CD8-positive, alpha-beta memory T cell (primary cell): ENCODE measurements at places on chromosomes 2 and 18. TPM values are rescaled to one million over a fixed set of nuclear protein-coding genes. Genes with fewer than 3 reads are reported as not detected.

DNA sequence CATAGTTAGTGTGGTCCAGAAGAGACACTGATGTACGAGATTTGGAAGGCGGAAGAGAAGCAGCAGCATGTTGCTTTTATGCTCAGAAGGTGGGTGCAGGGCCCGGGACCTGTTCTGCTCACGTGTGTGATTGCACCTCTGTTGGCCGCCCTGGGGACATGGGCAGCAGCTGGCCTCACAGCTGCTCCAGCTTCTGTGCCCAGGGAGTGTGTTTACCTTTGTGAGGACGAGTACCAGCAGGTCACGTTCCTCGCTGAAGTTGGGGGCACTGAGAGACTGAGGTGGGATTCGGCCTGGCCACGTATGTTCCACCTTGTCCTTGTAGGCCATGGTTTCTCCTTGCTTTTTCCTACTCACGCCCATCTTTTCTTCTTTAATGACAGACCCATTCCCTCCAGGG, 86.3 kb downstream of the PMAIP1 start:
- no peak for DNase-seq
- no peak overlapping the region for H3K4me3 ChIP-seq
- H3K4me1 ChIP-seq: no peaks in the 10 kb centered on the region
- H3K27ac ChIP-seq: no peak overlapping the region

Gene PJVK
- 1.5 TPM for total RNA-seq

- no peaks in the 10 kb centered on the region for H3K36me3 ChIP-seq
- no peaks in the 10 kb centered on the region for H3K27me3 ChIP-seq
- no peak overlapping the region for H3K27ac ChIP-seq
- no peak overlapping the region for H3K4me3 ChIP-seq
Observed at GRCh38 chr2:149068225-149068995, 29.9 kb downstream of the LYPD6B start.

Gene GALNT13
- not detected for total RNA-seq

DNA sequence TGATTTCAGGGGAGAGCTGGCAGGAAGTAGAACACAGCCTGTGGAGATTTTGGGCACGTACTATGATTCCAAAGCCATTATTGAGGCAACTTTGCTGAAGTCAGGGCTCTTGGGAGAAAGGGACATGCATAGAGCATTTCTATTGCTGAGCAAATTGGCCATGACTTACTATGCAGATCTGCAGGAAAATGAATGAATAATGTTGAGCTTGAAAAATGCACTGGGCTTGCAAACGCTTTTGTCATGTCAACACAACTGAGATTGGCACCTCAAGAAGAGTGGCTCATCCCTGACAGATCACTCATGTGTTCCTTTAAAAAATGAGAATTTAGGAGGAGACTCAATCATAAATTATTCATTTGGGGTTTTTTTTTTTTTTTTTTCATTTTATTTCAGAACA, 230.5 kb downstream of the MBD2 start:
- no peaks in the 10 kb centered on the region for H3K4me1 ChIP-seq
- H3K4me3 ChIP-seq: no peak overlapping the region
- no peak for DNase-seq
- H3K27ac ChIP-seq: no peak overlapping the region

Gene ADI1
- total RNA-seq: 33.0 TPM

DNA sequence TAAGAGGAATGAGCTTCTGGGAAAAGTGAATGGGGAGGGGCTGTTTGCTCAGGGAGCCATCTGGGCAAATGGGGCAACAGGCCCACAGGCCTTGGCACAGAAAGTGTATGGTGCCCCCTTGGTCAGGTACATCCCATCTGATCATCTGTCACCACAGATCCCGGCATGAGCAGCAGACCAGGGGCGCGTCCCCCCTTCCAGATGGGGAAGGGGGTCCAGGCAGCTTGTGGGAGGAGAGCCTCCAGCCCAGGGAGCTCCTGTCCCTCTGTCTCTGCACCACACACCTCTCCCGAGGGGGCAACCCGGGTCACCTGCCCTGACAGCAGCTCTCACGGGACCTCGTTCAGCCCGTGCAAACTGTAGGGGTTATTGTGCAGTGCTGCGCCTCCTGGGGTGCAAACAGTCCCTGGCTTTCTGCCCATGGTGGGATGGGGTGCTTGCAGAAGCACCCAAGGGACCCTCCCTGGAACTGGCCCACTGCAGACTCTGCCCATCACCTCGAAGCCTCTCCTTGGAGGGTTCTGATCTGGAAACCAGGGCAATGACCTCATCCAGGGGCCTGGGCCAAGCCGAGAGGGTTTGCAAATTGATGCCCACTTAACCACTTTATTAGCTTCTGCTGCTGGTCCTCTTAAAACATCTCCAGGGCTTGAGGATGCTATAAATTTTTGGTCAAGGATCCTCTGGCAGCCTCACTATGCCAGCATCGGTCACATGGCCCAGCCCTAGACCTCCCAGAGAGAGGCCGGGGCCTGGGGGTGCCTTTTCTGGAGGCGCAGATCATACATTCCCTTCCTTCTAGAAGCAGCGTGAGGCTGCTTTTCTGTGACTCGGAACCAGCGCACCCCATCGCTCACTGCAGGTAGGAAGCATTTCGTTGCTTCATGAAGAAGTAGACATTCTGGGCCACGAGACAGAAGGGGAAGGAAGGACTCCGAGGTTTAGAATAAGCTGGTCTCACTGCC, 7.6 kb upstream of the BOK start:
- H3K4me1 ChIP-seq: no peaks in the 10 kb centered on the region
- DNase-seq: no peak
- H3K4me3 ChIP-seq: no peak overlapping the region
- no peak overlapping the region for H3K27ac ChIP-seq

DNA sequence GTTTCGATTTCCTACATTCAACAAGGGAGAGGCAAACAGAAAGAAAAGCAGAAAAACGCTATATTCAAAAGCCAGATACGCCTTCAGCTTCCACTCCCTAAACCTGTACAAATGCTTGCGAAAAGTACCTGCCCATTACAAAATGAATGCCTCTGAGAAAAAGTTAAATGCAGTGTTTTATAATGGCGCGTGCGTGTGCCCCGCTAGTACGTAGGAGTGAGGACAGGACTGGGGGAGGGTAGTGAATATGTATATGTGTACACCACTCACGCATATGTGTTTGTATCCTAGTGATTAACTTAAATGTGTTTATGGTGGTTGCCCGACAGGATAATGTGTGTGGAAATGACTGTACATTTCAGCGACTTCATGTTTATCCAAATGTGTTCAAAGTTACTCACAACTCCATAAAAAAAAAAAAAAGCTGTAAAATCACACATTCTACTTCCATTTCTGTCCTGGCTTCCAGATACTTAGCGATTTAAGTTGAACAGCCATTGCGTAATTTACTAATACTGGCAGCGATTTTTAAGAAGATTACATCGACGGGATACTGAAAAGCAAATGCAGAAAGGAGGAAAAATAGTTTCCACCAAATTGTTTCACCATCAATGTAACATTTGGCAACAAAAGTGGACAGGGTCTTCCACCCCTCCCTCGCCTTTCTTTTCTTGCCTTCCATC, 1.3 kb downstream of the NEUROD1 start:
- no peak for DNase-seq
- peaks cover 51% of the 10 kb centered on the region for H3K27me3 ChIP-seq
- H3K4me1 ChIP-seq: peaks cover 19% of the 10 kb centered on the region
- no peaks in the 10 kb centered on the region for H3K36me3 ChIP-seq
- H3K27ac ChIP-seq: no peak overlapping the region
